ENCODE measurements at places on chromosomes 5 and 9.

DNA sequence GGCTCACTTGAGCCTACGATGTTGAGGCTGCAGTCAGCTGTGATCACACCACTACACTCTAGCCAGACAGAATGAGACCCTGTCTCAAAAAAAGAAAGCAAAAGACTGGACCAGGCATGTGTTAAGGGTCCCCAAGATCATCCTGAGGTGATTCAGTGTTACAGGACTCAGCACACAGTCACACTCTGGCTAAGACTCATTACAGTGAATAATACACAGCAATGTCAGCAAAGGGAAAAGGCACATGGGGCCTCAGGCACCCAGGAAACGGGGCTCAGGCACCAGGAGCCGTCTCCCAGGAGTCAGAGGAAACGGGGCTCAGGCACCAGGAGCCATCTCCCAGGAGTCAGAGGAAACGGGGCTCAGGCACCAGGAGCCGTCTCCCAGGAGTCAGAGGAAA, 39.2 kb upstream of the NRARP start:
- DNase-seq, result no peak

- no peak for DNase-seq
Measured at GRCh38 chr5:171309276-171310211, 496 bp downstream of the TLX3 start.

DNA sequence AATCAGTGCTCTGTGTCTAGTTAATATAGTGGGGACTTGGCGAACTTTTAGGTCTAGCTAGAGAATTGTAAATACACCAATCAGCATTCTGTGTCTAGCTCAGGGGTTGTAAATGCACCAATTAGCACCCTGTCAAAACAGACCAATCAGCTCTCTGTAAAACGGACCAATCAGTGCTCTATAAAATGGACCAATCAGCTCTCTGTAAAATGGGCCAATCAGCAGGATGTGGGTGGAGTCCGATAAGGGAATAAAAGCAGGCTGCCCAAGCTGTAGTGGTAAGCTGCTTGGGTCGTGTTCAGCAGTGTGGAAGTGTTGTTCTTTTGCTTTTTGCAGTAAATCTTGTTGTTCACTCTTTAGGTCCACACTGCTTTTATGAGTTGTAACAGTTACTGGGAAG, 3.6 kb upstream of the OTULINL start:
- no peak for DNase-seq

DNA sequence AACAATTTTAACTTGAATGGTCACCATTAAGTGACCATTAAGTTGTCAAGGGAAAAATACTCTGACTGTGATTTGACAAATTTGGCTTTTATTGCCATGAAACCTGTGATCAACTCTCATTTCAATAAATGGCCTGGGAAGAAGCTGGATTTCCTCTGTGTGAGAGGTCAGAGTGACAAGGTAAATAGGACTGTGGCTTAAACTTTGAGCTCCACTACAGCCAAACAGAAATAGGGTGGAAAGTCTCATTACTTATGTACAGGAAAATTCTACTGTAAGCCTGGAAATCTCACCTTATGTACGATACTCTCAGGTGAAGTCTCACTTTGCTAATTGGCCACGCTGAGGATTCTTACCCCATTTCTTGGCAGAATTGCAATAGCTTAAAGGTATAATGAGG, 67.3 kb downstream of the NPR3 start:
- DNase-seq, result no peak

- no peak for DNase-seq
Measured at GRCh38 chr5:135213466-135214239, 179.6 kb upstream of the PITX1 start.

- no peak for DNase-seq
Measured at GRCh38 chr5:11324521-11325289, 563.7 kb upstream of the DAP start.

GRCh38 chr5:91176288-91177016, 206.7 kb downstream of the ARRDC3 start:
- DNase-seq, result no peak

DNA sequence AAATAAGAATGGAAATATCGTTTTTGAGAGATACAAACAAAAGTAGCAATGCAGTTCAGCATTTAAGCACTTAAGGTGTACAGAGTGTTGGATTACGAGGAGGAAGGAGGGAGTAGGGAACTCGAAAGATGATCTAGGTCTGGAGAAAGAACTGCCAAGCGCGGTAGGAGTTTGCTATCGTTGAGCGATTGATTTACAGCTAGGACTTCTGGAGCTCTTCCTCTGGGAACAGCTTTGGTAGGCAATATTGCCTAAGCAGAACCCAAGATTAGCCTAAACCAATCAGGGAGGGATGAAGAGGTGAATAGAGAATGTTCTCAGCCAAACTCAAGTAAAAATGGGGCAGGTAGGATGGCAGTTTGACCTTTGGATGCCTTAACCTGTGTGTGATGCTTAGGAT, 965 bp downstream of the CLTA start:
- no peak for DNase-seq

GRCh38 chr5:167725264-167725663, 566.2 kb upstream of the WWC1 start:
- no peak for DNase-seq

GRCh38 chr5:137344723-137345322, 154.3 kb downstream of the SPOCK1 start:
- DNase-seq, result peak; percentile 28

GRCh38 chr5:90876366-90876765, 317.8 kb downstream of the ADGRV1 start:
- DNase-seq, result no peak

- DNase-seq, result no peak
Measured at GRCh38 chr5:177508837-177509236, 789 bp downstream of the DOK3 start.

DNA sequence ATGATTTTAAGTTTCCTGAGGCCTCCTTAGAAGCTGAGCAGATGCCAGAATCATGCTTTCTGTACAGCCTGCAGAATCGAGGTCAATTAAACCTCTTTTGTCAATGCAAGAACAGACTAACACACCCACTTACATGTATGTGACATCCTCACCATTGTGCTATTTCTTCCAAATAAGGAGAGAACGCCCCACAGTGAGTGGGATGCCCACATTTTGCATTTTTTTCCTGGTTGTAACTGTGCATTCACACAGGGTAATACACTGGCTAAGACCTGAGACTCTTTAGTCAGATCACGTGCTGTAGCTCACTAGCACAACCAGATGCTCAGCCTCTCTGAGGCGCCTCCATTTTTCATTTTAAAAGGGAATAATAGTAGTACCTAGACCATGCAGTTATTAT, 4.4 kb upstream of the CEMIP2 start:
- no peak for DNase-seq

- no peak for DNase-seq
Measured at GRCh38 chr9:30977965-30978364, 1406.5 kb upstream of the ACO1 start.

DNA sequence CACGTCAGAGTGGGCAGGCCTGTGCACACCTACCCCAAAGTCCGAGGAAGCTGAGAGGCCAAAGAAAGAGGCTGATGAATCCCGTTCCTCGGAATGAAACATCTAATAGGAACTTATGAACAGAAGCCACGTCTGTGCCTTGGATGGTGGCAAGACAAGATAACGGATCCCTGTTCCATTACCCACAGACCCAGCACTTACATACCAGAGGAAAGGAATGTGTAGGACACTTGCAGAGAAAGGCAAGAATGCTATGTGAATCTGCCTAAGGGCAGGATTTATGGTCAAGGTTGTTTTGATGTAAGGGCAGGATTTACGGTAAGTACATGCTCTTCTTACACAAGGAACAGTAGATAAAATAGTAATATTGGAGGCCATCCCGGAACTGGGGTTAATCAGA, 93.2 kb downstream of the WDR41 start:
- DNase-seq, result no peak

- DNase-seq, result no peak
Measured at GRCh38 chr9:121925935-121926334, 167.2 kb downstream of the TTLL11 start.

GRCh38 chr5:32314658-32315057, 1.9 kb upstream of the MTMR12 start:
- DNase-seq, result no peak

GRCh38 chr9:137833721-137834613, 43.6 kb upstream of the CACNA1B start:
- no peak for DNase-seq

GRCh38 chr5:157494178-157494832, 34.3 kb downstream of the NIPAL4 start:
- no peak for DNase-seq

DNA sequence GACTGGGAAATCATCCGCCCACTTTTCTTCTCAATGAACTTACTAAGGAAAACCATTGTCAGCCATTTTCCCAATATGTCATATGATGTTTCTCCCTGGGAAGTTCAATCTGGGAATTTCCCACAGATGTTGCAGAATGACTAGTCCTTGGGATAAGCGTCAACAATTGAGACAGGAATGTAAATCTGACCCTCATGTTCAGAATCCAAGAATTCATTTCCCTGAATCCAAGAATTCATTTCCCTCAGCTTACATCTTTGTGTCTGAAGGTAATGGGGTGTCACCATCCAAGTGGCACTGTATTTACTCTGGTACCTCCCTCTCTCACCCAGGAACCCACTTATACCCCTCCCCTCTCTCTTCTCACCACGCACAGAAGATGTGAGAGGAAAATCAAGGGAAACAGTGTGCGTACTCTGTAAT, 7.4 kb downstream of the KLF9 start:
- no peak for DNase-seq

DNA sequence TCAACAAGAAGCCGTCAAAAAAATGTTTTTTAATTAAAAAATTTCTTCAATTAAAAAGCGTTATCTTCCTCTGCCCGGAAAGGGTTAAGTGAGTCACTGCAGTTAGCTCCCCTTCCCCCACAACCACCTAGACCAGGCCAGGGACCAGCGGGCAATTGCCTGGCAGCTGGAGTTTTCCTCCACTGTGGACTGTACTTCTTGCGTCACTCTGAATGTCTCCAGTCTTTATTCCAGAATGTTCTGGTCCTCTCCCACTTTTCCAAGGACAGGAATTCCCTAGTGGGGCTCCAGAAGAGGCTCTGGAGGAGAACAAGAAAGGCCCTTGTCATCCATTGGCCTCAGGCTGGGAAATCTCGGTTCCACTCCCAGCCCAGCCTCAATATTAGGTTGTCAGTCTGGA, 114.0 kb downstream of the C9orf50 start:
- no peak for DNase-seq

DNA sequence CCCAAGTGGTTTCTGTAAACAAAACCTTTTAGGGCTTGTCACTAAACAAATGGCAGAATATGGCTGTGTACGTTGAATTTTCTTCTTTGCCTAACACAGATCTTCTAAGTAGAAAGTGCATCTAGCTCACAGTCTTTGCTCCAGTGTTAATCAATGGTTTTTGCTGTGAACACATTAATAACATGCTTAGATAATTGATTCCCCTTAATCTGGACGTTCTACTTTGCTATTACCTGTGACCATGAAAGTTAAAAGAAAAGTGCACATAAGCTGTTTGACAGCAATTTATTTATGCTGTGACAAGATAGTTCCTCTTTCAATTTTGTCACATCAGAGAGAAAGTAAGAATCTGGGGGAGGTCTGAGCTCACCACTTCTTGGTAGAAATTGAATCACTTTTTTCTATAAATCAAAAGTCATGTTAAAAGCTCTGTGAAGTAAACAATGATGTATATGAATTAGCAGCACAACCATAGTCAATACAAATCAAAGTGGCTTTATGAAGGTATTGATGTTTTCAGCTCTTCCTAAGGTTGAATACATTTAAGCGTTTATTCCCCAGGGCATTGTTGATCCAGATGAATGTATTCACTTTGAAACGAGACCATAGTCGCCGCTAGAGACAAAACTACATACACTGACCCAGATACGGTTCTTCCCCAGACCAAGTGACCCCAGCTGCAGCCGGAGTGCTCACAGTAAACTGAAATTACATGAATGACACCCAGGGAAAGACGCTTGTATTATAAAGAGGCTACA, 174.6 kb upstream of the ZNF608 start:
- DNase-seq, result no peak

- no peak for DNase-seq
Measured at GRCh38 chr5:133272345-133272744, 220.5 kb downstream of the HSPA4 start.

DNA sequence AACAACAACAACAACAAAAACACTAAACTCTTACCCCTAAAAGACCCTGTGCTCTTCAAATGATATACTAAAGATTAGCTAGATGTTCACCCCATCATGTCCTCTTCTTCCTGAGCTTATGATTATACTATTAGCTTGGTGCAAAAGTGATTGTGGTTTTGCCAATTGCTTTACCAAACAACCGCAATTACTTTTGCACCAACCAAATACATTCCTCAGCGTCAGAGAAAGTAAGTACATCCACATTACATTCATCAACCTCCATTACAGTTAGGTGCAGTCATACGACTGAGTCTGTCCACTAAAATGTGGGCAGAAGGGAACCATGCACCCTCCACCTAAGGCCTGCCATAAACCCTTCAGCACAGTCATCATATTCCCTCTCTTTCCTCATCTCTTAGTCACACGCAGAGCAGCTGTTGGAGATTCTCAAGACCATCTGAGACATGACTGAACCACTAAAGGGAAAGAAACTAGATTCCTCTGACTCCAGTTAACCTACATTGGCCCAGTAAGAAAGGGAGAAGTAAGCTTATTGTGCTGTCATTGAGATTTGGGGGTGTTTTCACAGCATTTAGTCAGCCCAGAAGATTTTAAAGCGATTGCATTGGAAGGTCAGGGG, 181.6 kb upstream of the TLE4 start:
- no peak for DNase-seq

GRCh38 chr5:145834554-145834916, 607 bp downstream of the PRELID2 start:
- no peak for DNase-seq

DNA sequence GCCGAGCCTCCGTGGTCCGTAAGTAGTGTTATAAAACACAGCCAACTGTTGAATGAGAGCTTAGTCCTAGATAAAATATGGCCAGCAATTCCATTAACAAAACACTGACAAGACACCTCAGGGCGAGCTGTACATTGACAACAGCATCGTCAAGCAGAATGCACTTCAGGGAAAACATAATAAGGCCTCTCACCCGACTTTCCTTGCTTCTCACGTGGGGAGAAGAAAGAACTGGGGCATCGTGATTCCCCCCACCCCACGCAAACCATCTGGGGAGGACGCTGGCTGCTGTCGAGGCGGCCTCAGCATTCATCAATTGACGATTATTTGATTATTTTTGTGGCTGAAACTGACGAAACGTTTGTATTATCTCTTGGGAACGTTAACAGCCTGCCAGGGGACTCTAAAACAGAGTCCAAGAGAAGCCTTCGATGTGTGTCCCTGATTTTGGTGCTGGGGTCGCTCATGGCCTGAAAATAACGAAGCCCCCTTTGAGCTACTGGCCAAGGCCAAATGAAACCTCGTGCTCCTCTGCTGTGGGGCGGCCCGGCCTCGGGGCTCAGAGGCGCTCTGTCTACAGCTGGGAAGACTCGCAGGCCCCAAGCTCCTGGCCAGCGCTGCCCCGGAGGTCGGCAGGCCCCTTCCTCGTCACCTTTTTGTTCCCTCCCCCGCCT, 464 bp downstream of the GDF9 start:
- DNase-seq, result no peak

GRCh38 chr9:112162621-112163413, 12.3 kb downstream of the SUSD1 start:
- no peak for DNase-seq

Data from nucleus accumbens (tissue), 56 donors.